Natural killer cell (primary cell): ENCODE measurements at places on chromosomes 4 and X. TPM values are rescaled to one million over a fixed set of nuclear protein-coding genes. Genes with fewer than 3 reads are reported as not detected.
A peak's percentile ranks its signal among the peaks of the same experiment; 100 is the strongest.

The ARR3 gene
- total RNA-seq = not detected

DNA sequence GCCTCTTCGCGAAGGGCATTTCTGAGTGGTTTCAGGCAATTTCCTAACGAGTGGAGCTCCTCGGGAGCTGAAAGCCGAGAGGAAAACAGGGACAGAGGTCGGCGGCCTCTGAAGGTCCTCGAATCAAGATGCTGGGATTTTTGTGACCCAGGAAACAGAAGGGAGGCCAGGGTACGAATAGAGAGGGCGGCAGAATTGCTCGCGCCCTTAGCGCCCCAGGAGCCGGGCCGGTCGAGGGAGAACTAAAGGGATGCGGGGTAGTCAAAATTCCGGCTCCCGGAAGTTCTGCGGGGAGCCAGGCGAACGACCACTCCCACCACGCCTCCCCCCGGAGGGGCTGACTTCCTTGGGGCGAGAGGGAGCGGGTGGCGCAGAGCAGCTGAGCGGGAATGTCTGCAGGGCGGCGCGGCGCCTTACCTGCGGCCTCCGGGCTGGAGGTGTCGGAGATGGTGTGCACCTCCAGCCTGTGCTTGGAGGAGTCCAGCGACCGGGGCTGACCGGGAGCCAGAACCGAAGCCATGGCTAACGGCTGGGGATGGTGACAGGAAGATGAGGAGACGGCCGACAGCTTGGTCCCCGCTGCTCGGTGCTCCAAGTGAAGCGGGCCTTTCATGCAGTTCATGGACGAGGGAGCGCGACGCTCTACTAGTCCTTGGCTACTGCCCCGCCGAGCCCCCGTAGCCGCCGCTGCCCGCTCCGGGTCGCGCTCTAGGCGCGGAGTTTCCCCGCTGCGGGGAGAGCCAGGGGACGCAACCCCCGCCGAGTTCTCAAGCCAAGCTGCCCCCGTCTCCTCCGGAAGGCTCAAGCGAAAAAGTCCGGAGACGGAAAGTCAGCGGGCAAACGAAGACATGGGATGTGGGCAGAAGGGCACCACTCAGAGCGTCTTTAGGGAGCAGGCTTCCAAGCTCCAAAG lies 782 bp downstream of the PITX2 start:
- no peak overlapping the region for H3K4me3 ChIP-seq
- no peak for DNase-seq
- H3K36me3 ChIP-seq = no peaks in the 10 kb centered on the region
- peaks cover 77% of the 10 kb centered on the region for H3K27me3 ChIP-seq
- H3K27ac ChIP-seq = no peak overlapping the region
- H3K4me1 ChIP-seq = peaks cover 24% of the 10 kb centered on the region

- H3K36me3 ChIP-seq = no peaks in the 10 kb centered on the region
- H3K4me3 ChIP-seq = no peak overlapping the region
- no peaks in the 10 kb centered on the region for H3K27me3 ChIP-seq
Measured at GRCh38 chrX:72475952-72476668, 96.5 kb downstream of the HDAC8 start.

DNA sequence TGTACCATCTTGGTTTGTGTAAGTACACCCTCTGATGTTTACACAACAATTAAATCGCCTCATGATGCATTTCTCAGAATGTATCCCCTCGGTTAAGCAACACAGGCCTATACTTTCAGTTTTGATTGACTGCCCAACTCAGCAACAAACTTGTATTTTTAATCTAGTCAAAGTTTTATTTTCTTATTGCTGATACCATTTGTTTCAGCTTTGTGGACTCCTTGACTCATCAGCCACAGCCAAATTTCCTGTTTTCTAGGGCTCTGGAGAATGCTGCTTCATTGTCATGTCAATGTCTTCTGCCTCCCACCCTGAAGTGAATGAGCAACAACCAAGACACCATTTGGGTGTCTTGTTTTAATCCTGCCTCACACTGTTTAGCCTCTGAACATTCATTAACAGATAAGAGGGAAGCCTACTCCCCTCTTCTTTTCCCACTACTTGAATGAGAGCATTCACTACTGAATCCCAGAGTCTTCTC lies 14.0 kb downstream of the BBS12 start:
- no peak for DNase-seq
- no peaks in the 10 kb centered on the region for H3K4me1 ChIP-seq
- peaks cover 3% of the 10 kb centered on the region for H3K27me3 ChIP-seq
- no peaks in the 10 kb centered on the region for H3K36me3 ChIP-seq

GRCh38 chr4:185958094-185958747 lies 110.7 kb upstream of the TLR3 start:
- H3K4me1 ChIP-seq = no peaks in the 10 kb centered on the region
- no peak for DNase-seq
- no peaks in the 10 kb centered on the region for H3K27me3 ChIP-seq

GRCh38 chrX:17185431-17185830 lies 189.6 kb upstream of the NHS start:
- no peak for DNase-seq
- H3K4me3 ChIP-seq = no peak overlapping the region

GRCh38 chr4:589219-589963 lies 13.3 kb upstream of the TMEM271 start:
- no peaks in the 10 kb centered on the region for H3K36me3 ChIP-seq
- no peak overlapping the region for H3K4me3 ChIP-seq
- DNase-seq = no peak

The CFP gene
- total RNA-seq = 19.3 TPM

The CXCL8 gene
- 460 TPM for total RNA-seq

GRCh38 chr4:2937986-2938385 lies 25.2 kb downstream of the NOP14 start:
- peaks cover 68% of the 10 kb centered on the region for H3K4me1 ChIP-seq
- peaks cover 47% of the 10 kb centered on the region for H3K36me3 ChIP-seq
- H3K27me3 ChIP-seq = no peaks in the 10 kb centered on the region
- no peak for DNase-seq
- H3K27ac ChIP-seq = no peak overlapping the region

DNA sequence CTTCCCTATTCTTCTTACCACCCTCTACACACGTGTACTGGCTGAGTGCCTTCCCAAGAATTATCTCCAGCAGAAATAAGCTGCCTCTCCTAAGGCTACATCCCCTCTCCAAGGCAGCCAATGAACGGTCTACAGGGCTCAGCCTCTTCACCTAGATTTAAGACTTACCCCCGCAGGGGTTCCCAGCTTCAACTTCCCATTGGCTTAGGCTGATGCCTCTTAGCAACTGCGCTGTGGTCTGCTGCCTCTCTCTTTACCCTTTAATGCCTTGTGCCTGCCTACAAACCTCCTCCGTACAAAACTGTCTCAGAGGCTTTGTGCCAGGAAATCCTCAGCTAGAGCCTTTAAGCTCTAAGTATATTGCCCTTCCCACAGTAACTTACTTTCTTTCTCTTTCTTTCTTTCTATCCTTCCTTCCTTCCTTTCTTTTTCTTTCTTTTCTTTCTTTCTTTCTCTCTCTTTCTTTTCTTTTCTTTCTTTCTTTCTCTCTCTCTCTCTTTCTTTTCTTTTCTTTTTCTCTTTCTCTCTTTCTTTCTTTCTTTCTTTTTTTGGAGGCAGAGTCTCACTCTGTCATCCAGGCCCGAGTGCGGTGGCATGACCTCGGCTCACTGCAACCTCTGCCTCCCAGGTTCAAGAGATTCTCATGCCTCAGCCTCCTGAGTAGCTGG lies 15.1 kb upstream of the PIGA start:
- H3K4me1 ChIP-seq = no peaks in the 10 kb centered on the region
- H3K27me3 ChIP-seq = no peaks in the 10 kb centered on the region
- no peaks in the 10 kb centered on the region for H3K36me3 ChIP-seq
- no peak for DNase-seq

DNA sequence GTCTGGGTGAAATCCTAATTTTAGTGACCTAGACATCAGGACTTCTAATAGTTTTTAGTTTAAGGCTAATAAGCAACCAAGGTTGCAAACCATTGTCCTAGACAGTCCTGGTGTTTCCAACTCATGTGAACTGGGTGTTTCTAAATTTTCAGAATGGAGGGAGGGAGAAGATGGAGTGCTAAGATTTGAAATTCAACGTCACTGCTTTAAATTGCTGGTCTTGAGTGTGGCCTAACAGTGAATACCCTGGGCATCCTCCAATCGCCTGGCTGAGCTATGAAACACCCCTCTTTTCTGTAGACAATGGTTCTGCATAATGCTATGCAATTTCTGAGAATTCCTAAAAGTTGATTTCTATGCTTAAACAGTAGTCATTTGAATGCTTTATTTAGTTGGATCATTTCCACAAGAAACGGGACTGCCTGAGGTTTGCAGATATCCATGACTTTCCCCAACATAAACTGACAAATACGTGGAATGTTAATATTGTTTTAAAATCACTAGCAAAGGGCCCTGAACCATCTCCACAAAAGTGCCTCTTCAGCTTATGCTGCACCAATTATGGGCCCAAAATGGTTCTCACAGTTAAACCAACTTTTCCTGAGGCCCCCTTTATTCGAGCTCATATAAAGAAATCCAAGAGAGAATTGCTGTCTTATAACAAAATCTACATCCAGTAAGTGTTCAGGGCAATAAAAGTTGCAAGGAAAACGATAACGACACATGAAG lies 1.1 kb downstream of the FBXL5 start:
- no peaks in the 10 kb centered on the region for H3K36me3 ChIP-seq
- peak; percentile 30 for DNase-seq
- peaks cover 28% of the 10 kb centered on the region for H3K4me1 ChIP-seq

DNA sequence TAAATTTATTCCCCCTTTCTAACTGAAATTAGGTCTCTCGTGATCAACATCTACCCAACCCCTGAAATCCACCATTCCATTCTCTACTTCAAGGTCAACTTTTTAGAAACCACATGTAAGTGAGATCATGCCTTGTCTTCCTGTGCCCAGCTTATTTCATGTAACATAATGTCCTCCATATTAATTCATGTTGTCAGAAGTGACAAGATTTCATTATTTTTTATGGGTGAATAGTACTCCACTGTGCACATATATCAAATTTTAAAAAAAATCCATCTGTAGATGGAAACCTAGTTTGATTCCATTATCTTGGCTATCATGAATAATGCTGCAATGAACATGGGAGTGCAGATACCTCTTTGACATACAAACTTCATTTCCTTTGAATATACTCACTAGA lies 1.5 kb downstream of the PPID start:
- H3K27ac ChIP-seq = no peak overlapping the region
- H3K36me3 ChIP-seq = peaks cover 40% of the 10 kb centered on the region
- no peak overlapping the region for H3K4me3 ChIP-seq
- H3K27me3 ChIP-seq = peaks cover 2% of the 10 kb centered on the region

DNA sequence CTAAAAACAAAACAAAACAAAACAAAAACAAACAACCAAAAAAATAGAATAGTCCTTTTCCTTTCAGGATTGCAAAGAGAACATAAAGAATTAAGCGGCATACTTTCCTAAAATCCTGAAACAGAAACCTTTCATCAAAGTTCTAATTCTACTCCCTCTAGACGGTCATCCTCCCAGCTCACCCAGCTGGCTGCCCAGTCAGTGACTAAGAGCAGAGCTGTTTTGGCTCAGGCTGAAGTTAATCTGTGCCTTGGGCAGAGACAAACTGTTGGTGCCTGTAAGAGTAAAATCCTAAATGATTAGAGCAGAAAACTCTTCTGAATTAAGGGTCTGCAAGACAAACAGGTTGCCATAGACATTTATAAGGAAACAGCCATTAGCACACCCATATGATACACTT lies 17.6 kb upstream of the WAS start:
- no peaks in the 10 kb centered on the region for H3K36me3 ChIP-seq
- no peak overlapping the region for H3K27ac ChIP-seq
- DNase-seq = no peak
- H3K4me1 ChIP-seq = no peaks in the 10 kb centered on the region
- H3K4me3 ChIP-seq = no peak overlapping the region

The SLITRK2 gene
- not detected for total RNA-seq

GRCh38 chrX:724256-724655 lies 93.7 kb downstream of the SHOX start:
- no peak for DNase-seq
- H3K27me3 ChIP-seq = no peaks in the 10 kb centered on the region
- no peaks in the 10 kb centered on the region for H3K4me1 ChIP-seq
- H3K27ac ChIP-seq = no peak overlapping the region
- no peak overlapping the region for H3K4me3 ChIP-seq

DNA sequence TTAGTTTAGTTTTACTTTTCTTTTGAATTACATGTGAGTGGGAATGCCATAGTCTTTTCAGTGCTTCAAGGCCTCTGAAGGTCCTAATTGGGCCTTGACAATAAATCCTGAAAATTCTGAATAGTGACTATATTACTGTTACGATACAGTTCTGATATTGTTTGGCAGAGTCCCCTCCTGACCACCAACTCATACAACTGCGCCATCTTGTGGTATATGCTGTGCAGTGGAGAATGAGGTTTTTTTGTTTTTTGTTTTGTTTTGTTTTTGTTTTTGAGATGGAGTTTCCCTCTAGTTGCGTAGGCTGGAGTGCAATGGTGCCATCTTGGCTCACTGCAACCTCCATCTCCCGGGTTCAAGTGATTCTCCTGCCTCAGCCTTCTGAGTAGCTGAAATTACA lies 56.6 kb upstream of the CHRDL1 start:
- H3K4me1 ChIP-seq = no peaks in the 10 kb centered on the region
- H3K36me3 ChIP-seq = no peaks in the 10 kb centered on the region
- no peaks in the 10 kb centered on the region for H3K27me3 ChIP-seq

The DAPP1 gene
- 7.3 TPM for total RNA-seq

The SULT1E1 gene
- not detected for total RNA-seq

DNA sequence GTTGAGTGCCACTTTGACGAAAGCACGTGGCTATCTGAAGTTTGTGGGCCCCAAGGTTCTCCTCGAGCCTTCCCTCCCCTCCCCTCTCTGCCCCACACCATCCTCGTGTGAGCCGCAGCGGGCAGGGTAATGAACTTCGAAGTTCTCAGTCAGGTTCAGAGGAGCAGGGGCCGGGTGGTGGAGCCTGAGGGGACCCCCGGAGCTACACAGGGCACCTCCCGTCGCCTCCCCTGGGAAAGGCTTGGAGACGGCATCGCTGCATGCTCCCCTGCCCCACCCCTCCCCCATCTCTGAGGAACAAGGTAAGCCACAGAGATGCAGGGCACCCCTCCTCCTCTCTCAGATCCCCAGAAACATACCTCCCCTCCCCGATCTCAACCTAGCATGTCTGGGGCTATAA lies 2.8 kb upstream of the NKX1-1 start:
- H3K27ac ChIP-seq = no peak overlapping the region
- peaks cover 34% of the 10 kb centered on the region for H3K27me3 ChIP-seq
- no peaks in the 10 kb centered on the region for H3K36me3 ChIP-seq
- H3K4me1 ChIP-seq = no peaks in the 10 kb centered on the region
- no peak for DNase-seq
- H3K4me3 ChIP-seq = no peak overlapping the region

- H3K27me3 ChIP-seq = no peaks in the 10 kb centered on the region
- peak overlapping the region; percentile 76 for H3K27ac ChIP-seq
- no peaks in the 10 kb centered on the region for H3K36me3 ChIP-seq
- DNase-seq = peak; percentile 18
Measured at GRCh38 chrX:13487731-13488505, 81.5 kb upstream of the EGFL6 start.

The C4orf36 gene
- not detected for total RNA-seq

DNA sequence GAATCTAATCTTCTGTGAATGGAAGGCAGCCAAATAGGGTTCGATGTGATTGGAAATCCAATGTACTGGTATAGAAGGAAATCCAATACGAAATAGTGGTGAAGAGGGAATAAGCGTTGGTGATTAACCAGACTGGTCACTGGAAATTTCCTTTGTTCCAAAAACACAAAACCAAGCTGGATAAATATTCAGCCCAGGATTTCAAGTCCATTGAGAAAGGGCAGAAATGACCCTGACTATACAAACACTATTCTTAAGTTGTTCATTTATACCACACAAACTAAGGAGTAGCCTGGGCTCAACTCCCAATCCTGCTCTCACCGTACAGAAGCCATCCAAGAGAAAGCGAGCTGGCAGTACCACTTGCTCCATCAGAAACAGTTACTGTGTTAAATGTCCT lies 32.2 kb downstream of the PCDH19 start:
- no peaks in the 10 kb centered on the region for H3K36me3 ChIP-seq
- no peak for DNase-seq
- H3K4me1 ChIP-seq = no peaks in the 10 kb centered on the region
- H3K27me3 ChIP-seq = no peaks in the 10 kb centered on the region
- no peak overlapping the region for H3K4me3 ChIP-seq

The SPANXN4 gene
- total RNA-seq = not detected

The MAGEA2B gene
- total RNA-seq = not detected

The SPARCL1 gene
- not detected for total RNA-seq
